ENCODE measurements at places on chromosomes 5 and 9. TPM values are rescaled to one million over a fixed set of nuclear protein-coding genes. Genes with fewer than 3 reads are reported as not detected.
A peak's percentile ranks its signal among the peaks of the same experiment; 100 is the strongest.

MEGF10 gene
- 6.8 TPM for total RNA-seq

GPR150 gene
- 0.29 TPM for total RNA-seq

RBM27 gene
- 14.0 TPM for total RNA-seq

EIF4E1B gene
- total RNA-seq: not detected

C9orf50 gene
- total RNA-seq: not detected

NMUR2 gene
- total RNA-seq: not detected

INSL4 gene
- total RNA-seq: not detected

FBP2 gene
- 56.5 TPM for total RNA-seq

SLCO4C1 gene
- not detected for total RNA-seq

C9orf43 gene
- total RNA-seq: not detected

RPL35 gene
- total RNA-seq: 2,443 TPM

GHR gene
- 105 TPM for total RNA-seq

CCDC171 gene
- 1.0 TPM for total RNA-seq

DNA sequence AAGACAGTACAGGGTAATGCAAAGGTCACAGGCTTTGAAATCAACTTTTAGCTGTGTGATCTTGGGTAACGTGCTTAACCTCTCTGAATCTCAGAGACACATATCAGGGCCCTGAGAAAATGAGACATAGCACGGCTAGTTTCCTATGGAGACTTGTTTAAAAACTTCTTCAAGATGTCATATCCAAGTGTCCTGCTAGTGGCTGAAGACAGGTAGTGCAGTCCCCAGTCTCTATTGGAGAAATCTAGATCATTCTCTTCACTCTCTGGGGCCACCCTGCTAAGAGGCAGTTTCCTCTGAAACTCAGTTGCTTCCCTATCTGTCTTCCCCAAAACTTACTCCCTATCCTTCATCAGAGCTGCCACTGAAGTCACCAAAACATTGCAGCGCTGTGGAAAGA lies 30.3 kb upstream of the GRXCR2 start:
- DNase-seq: no peak

DNA sequence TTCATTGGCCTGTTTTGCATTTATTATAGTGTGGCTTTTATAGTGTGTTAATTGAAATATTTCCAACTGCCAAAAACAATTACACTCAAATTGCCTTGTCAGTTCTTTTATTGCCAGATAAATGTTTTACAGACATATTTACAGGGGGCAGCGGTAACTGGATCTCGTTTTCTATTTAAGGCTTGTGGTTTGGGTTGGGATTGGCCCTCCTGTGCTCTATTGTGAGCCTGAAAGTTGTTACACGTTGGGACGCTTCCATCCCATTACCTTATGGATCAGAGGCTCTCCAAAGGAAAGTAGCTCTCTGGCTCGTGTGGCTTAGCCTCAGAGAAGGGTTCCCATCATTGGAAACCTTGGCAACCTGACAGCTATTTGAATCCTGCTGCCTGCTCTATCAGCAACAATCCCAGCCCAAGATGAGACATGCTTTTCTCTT lies 20.8 kb downstream of the DNAI1 start:
- no peak for DNase-seq

- no peak for DNase-seq
These were observed 22.0 kb downstream of the ZNF169 start for GRCh38 chr9:94281101-94281500.

DNA sequence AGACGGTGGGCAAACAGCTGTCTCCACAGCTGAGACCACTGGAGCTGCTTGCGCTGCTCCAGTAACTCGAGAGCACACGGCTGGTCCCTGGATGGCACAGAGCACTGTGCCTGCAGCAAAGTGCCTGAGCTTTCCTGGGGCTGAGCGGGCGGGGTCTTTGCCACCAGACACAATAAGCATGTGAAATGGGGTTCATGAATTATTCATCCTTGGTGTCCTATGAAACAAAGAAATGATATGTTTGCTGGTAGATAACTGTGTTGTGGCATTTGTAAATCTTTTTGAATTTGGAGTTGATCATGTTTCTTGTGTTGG lies 151.7 kb upstream of the MPDZ start:
- no peak for DNase-seq

- DNase-seq: no peak
These were observed 462.2 kb downstream of the RASEF start for GRCh38 chr9:82600536-82601292.

DNA sequence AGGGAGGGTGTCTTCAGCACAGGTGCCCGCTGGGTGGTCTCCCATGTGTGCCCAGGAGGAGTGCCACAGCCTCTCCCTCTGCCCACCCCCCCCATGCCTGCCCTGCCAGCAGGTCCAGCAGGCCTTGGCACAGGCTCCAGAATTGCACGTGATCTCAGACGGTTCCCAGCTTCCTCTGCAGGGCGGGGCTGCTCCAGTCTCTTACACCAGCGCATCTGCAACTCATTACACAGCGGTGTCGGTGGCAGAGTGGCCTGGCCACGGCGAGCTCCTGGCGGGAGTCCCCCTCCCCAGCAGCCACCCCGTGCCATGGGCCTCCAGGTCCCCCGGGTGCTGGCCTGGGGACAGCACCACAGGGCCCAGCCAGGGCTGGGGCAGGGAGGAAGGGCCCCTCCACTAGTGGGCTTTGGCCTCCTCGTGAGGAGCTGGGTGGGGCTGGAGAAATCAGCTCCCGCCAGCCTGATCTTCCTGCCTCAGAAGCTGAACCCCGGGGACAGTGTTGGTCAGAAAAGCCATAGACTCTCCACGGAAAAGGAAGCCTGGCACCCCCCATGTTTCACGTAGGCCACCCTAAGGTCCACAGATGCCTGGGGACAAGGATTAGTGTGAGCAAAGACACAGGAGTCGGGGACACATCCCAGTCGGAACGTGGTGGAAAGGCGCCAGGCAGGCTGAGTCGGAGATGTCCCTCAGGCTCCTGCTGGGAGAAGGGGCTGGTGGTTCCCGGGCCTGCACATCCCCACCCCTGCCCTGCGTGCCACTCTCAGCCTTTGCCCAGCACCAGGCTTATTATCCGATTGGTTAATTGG lies 40.2 kb downstream of the RXRA start:
- peak; percentile 92 for DNase-seq

DNA sequence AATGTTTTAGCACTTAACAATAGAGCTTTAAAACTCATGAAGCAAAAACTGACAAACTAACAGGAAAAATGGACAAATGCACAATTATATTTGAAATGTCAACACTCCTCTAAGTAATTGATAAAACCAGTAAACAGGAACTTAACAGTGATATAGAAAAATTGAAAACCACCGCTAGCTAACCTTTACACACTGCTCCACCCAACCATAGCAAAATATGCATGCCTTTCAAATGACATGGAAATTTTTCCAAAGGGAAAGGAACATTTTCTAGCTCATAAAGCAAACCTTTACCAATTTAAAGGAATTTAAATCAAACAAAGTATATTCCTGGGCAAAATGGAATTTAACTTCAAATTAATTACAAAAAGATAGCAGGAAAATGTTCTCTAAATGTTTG lies 109.2 kb downstream of the ADAMTS19 start:
- no peak for DNase-seq

DNA sequence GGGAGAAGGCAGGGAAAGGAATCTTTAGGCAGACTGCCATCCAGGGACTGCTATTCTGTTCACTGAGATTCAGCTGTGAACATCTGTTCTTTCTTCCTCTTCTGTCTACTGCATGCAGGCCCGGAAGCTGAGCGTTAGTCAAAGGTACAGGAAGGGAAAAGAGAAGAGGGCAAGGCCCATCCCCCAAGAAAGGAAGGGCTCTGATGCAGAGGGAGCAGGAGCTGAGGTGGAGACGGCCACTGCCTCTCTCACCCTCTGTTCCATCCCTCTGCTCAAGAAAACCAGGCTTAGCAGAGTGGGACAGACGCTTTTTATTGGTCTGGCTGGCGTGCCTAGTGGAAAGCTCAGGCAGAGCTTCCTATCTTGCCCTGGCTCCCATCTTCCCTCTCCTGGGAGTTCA lies 57.6 kb downstream of the PFDN1 start:
- no peak for DNase-seq

DNA sequence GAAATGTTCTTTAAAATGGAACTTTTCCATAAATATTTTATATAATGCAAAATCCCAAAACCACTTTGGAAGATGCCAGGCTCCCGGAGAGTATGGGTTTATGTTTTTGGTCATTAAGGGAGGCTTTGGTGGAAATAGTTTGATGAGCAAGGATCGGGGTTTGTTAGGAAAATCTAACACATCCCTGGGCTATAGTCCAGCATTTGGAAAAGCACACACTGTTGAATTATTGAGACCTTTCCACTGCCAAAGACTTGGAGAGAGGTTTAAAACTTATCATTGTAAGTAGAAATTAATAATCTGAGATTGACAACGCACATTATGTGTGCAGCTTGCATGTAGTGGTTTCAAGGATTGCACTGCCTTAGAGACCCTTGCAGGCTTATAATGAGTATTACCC lies 156.3 kb downstream of the PARP8 start:
- no peak for DNase-seq

DNA sequence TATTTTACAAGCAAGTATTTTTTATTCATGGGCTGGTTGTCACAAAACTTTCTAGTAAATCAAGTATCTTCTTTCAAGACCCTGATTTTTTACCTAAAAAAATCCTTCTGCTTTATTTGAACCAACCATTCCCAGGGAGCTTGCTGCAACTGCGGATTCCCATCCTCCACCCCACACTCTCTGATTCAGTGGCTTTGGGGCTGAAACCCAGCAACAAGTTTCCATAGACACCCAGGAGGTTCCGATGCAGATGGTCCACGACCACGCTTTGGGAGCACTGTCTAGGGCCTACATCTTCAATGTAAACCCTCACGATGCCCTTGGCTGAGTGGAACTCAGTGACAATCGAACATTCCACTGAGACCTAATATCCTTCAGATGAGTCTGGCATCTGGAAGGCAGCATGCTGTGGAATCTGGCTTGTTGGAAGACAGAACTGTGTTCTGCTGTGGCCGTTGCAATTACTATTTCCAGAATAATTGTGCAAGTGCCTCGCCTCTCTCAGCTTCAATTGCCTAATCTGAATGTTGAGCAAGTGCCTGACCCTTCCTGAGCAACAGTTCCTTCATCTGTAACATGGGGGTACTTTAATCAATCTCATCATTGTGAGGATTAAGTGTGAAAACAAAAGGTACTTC lies 105.1 kb downstream of the INSYN2B start:
- DNase-seq: peak; percentile 42

- DNase-seq: no peak
These were observed 32.1 kb upstream of the POMT1 start for GRCh38 chr9:131470581-131470991.

DNA sequence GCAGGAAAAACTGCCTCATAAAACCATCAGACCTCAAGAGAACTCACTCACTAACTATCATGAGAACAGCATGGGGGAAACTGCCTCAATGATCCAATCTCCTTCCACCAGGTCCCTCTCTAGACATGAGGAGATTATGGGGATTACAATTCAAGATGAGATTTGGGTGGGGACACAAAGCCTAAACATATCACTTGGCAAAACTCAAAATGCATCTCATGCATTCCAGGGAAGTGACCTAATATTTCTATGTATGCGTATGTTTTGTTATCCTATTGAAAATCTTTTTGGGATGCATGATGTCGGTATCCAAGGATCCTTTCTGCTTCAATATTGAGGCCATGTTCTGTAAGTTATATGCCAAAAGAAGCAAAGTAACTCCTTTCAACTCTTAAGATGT lies 174.0 kb downstream of the PLK2 start:
- DNase-seq: no peak

DNA sequence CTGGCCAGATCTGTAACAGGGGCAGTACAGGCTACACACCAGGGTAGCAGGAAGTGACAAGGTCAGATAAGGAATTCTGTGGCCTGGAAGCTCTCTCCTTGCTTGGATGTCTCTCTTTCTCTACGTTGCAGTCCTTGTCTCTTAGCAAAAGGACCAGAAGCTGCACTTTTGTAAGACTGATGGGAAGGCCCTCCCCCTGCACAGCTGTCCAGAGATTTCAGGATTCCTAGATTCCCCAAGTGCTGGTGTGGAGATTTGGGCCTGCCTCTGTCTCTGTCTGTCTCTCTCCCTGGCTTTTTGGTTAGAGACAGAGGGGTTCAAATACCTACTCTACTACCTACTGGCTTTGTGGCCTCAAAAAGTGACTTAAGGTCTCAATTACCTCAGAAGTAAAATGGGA lies 10.0 kb upstream of the CNTFR start:
- DNase-seq: no peak

GRCh38 chr5:37606148-37606547 lies 227.0 kb downstream of the WDR70 start:
- no peak for DNase-seq

GRCh38 chr5:55205001-55205400 lies 22.1 kb downstream of the MCIDAS start:
- no peak for DNase-seq

DNA sequence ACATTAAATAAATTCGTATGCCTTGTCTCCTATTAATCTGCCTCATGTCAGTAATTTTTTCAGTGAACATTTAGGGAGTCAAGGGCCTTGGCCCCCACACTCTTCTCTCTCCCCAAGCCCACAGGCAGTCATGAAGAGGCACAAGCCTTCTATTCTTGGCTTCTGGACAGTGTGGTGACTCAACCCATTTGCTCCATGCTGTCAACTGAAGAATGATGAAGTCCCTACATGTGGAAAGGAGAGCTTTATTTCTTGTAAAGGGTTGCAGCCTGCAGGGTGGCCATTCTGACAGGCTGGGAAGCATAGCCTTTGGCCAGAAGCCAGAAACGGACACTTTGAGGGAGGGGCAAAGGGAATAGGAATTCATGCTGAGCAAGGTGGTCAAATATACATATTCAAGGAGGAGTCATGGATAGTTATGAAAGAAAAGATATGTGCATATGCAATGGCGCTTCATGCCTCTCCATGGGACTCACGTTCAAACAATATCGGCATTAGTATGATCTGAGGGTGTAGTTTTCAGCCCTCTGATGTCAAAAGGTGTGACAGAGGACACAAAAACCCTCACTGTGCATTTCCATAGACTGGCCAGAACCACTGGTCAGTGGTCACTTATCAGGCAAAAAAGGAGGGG lies 31.3 kb downstream of the ANKRA2 start:
- no peak for DNase-seq

- DNase-seq: no peak
These were observed 713.9 kb downstream of the EFNA5 start for GRCh38 chr5:106956886-106957285.

- no peak for DNase-seq
These were observed 31.0 kb upstream of the RXRA start for GRCh38 chr9:134295101-134295745.

GRCh38 chr9:37146410-37146809 lies 26.0 kb downstream of the ZCCHC7 start:
- no peak for DNase-seq

DNA sequence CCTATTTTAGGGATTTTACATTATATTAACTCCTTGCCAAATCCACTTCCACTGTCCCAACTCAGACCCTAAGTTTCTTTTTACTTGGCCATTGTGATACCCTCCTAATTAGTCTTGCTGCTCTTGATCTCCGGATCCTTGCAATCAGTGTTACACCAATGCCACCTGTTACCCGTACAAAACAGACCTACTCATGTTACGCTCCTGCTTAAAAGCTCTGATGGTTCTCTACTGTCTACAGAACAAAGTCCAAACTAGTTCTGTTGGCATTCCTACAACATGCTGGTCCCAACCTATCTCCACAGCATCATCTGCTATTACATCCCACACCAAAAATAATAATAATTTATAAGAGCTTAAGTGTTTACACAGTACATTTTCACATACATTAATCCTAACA lies 9.8 kb downstream of the ECPAS start:
- DNase-seq: no peak
